ENCODE measurements at places on chromosomes 5 and 9.

DNA sequence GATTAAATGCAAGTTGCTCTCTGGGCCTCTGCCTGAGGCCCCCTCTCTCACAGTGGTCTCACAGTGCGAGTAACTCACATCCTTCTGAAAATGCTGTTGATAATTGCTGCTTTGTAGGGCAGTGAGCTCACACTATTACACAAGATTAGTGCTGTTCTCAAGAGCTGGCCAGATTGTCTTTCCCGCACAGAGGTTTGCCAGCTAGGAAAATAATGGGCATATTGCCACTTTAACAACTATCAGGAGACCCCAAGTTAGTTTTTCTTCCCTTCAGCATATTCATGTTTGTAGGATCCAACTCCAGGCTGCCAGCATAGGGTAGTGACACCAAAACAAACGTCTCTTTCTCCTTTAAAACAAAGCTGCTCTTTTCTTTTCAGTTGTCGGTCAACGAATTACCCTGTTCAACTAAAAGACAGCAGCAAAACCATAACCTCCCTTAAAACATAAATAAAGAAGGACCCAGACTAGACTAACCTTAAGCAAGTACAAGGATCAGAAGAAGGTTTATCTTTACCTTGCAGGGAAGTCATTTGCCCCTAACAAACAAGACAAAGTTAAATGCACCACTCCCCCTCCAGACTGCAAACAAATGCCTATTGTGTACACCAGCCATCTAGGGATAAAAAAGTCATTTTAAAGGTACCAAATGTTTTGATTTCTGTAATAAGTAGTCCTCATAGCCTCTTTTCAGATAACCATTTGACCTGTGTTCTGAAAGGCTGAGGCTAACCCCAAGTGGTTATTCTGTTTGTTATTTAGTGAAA, 91.4 kb downstream of the VCAN start:
- no peak overlapping the region for H3K4me3 ChIP-seq
- no peak for DNase-seq
- no peak overlapping the region for H3K27ac ChIP-seq

GRCh38 chr5:400282-401145, 42.5 kb upstream of the EXOC3 start:
- DNase-seq, result peak; percentile 64
- H3K36me3 ChIP-seq, result no peaks in the 10 kb centered on the region
- peak overlapping the region; percentile 93 for H3K27ac ChIP-seq
- H3K4me3 ChIP-seq, result peak overlapping the region; percentile 17
- H3K4me1 ChIP-seq, result peaks cover 19% of the 10 kb centered on the region
- H3K27me3 ChIP-seq, result no peaks in the 10 kb centered on the region

DNA sequence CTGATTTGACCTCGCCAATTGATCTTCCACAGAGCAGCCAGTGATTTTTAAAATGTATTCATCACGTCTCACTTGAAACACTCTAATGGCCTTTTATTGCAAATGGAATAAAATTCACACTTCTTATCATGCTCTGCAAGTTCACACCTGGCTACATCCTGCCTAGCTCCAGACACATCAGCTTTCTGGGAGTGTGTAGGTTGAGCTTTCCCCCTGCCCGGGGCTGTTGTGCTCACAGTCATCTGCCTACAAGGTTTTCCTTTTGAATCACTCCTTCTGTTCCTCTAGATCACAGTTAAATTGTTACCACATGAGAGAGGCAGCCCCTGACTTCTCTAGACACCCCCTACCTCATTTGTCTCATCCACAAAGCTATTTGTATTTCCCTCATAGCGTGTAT, 674.5 kb downstream of the PRELID2 start:
- H3K27me3 ChIP-seq, result peaks cover 2% of the 10 kb centered on the region
- H3K4me1 ChIP-seq, result no peaks in the 10 kb centered on the region
- H3K36me3 ChIP-seq, result no peaks in the 10 kb centered on the region
- H3K4me3 ChIP-seq, result no peak overlapping the region
- DNase-seq, result no peak

- no peak for DNase-seq
- no peak overlapping the region for H3K27ac ChIP-seq
- no peak overlapping the region for H3K4me3 ChIP-seq
- H3K4me1 ChIP-seq, result peaks cover 57% of the 10 kb centered on the region
- peaks cover 28% of the 10 kb centered on the region for H3K36me3 ChIP-seq
Measured at GRCh38 chr9:136532799-136533774, 12.8 kb downstream of the NOTCH1 start.

- H3K4me1 ChIP-seq, result no peaks in the 10 kb centered on the region
- DNase-seq, result no peak
- H3K4me3 ChIP-seq, result no peak overlapping the region
- H3K36me3 ChIP-seq, result peaks cover 13% of the 10 kb centered on the region
- no peak overlapping the region for H3K27ac ChIP-seq
Measured at GRCh38 chr5:176407456-176408251, 8.7 kb downstream of the CLTB start.

DNA sequence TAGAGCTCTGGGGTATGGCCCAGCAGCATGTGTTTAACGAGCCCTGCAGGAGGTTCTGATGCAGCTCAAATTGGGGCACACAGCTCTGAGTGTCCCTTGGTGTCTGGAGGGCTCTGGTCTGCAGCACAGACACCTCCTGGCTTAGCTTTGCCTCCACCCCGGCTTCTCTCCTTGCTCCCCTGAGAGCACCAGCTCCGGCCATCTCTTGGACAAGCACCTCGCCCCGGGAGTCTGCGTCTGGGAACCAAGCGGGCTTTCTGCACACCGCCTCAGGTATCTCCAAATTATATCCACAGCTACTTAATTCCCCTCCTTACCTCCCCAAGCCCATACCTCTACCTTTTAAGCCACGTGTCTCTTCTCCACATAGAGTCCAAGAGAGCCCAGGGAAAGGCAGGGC, 83.7 kb upstream of the IRX4 start:
- DNase-seq, result no peak
- H3K4me3 ChIP-seq, result no peak overlapping the region
- H3K36me3 ChIP-seq, result no peaks in the 10 kb centered on the region
- no peaks in the 10 kb centered on the region for H3K4me1 ChIP-seq
- no peaks in the 10 kb centered on the region for H3K27me3 ChIP-seq

GRCh38 chr5:93874491-93874890, 133.1 kb upstream of the POU5F2 start:
- no peak overlapping the region for H3K27ac ChIP-seq
- no peaks in the 10 kb centered on the region for H3K27me3 ChIP-seq
- H3K36me3 ChIP-seq, result no peaks in the 10 kb centered on the region
- no peak for DNase-seq

GRCh38 chr9:78239506-78239905, 3.6 kb downstream of the CEP78 start:
- H3K4me3 ChIP-seq, result no peak overlapping the region
- DNase-seq, result no peak
- no peaks in the 10 kb centered on the region for H3K36me3 ChIP-seq
- no peak overlapping the region for H3K27ac ChIP-seq
- H3K27me3 ChIP-seq, result no peaks in the 10 kb centered on the region

DNA sequence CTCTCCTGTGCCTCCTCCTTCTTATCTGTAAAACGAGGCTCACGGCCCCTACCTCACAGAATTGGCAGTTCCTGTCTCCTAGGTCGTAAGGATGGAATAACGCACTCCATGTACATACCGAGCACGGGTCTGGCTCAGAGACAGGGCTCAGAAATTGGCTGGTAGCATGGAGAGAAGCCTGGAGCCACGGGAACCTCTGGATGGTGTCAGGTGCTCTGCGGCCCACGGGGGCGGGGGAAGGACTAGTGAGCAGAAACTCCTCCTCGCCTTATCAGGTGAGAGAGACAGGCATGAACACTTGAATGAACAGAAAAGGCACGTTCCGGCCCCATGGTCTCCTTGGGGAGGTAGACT, 15.4 kb upstream of the C5orf47 start:
- peak overlapping the region; percentile 36 for H3K4me3 ChIP-seq
- DNase-seq, result no peak
- H3K27ac ChIP-seq, result no peak overlapping the region
- no peaks in the 10 kb centered on the region for H3K36me3 ChIP-seq

DNA sequence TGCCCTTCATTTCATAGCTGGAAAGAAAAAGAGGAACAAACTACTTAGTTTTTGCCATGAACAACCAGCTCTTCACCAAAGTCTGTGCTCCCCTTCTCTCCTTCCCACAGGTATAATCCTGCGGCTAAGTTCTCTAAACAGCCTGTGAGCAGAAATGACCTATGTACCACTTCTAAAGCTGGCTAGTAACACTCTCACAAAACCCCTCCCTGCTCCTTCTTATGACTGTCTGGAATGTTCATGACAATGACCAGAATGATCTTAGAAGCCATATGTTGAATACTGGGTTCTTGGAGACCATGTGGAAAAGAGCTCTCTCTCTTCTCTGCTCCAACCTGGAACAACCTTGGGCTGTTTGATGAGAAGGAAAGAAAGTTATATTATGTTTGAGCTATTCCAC, 12.9 kb upstream of the AMACR start:
- no peak overlapping the region for H3K27ac ChIP-seq
- H3K36me3 ChIP-seq, result no peaks in the 10 kb centered on the region
- DNase-seq, result no peak
- H3K4me3 ChIP-seq, result no peak overlapping the region
- no peaks in the 10 kb centered on the region for H3K4me1 ChIP-seq
- peaks cover 2% of the 10 kb centered on the region for H3K27me3 ChIP-seq

DNA sequence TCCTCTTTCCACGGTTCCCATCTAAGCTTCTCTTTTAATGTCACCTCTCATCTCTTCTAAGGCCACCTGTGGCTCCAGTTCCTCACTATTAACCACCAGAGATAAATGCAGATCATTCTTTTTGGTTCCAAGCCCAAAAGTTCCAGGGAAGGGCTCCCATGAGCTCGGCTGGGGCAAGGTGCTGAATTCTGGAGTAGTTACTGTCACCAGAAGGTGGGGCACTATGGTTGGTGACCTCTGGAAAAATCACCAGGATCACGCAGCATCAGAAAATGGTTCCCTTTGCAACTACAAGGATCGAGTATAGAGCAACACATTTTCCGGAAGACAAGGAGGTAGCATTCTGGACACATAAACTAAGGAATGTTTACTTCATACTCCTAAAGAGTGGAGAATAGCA, 528.7 kb upstream of the DAP start:
- no peaks in the 10 kb centered on the region for H3K27me3 ChIP-seq
- no peaks in the 10 kb centered on the region for H3K4me1 ChIP-seq
- DNase-seq, result no peak
- no peaks in the 10 kb centered on the region for H3K36me3 ChIP-seq
- H3K4me3 ChIP-seq, result no peak overlapping the region
- no peak overlapping the region for H3K27ac ChIP-seq

DNA sequence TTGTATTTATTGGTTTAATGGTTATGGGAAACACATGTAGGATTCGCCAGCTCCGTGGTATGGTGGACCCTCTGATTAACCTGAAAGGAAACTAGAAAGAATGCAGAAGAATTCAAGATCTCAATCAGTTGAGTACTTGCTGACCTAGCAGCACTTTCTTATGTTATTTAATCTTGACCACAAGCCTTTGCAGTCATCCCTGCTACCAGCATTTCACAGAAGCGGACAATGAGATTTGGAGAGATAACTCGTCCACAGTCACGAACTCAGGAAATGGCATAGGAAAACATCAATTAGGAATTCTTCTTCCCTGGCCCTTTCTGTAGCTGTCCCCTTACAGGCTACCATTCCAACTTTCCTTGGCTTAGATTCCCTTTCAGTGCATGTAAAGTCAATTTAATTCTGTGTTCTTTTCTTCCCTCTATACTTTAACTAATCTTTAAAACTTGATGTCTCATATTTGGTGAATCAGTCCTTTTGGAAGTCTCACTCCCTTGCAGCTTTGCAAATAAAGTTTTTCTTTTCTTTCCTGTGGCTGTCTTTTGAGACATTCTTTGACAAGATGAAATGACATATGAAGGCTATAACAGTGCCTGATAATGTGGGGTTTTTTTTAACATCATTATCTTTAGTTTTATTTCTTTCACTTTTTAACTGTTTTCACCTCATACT, 1.3 kb upstream of the SLC44A1 start:
- H3K4me3 ChIP-seq, result no peak overlapping the region
- peaks cover 28% of the 10 kb centered on the region for H3K4me1 ChIP-seq
- no peaks in the 10 kb centered on the region for H3K27me3 ChIP-seq
- peak overlapping the region; percentile 95 for H3K27ac ChIP-seq
- H3K36me3 ChIP-seq, result no peaks in the 10 kb centered on the region

DNA sequence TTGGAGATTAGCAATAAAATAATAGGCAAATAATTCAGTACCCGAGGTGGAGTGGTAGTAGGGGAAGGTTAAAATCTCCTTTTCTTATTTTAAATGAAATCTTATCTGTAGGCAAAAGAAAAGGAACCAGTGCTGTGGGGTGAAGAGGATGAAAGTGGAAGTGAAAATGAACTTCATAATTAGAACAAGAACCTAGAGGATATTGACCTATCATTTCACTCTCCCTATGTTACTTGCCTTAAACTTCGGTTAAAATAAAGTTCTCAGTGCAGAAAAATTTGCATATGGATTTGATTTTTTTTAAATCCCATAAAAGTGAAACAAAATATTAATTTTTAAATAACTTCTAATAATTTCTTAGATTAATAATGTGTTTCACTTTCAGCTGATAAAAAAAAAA, 1094.9 kb upstream of the C9orf72 start:
- no peaks in the 10 kb centered on the region for H3K27me3 ChIP-seq
- H3K27ac ChIP-seq, result no peak overlapping the region
- H3K4me1 ChIP-seq, result no peaks in the 10 kb centered on the region
- H3K4me3 ChIP-seq, result no peak overlapping the region
- DNase-seq, result no peak

- H3K4me3 ChIP-seq, result no peak overlapping the region
- H3K27ac ChIP-seq, result no peak overlapping the region
- peak; percentile 28 for DNase-seq
- H3K27me3 ChIP-seq, result no peaks in the 10 kb centered on the region
Measured at GRCh38 chr5:44862808-44863207, 54.1 kb downstream of the MRPS30 start.

DNA sequence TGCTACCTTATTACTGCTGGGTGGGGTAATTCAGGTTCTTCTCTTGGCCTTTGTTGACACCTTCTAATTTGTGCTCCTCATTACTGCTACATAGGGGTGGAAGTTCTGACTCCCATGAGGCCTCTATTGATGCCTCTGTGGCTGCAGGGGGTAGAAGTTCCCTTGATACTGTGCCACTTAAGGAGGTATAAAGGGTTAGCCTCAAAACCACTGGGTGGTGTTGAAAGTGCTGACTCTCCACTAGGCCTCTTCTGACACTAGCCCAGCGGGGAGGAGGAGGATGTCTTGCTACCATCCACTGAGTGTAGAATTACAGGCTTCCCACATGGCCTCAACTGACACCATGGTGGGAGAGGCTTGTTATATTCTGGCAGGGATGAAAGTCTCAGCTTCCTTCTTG, 36.7 kb upstream of the CCDC112 start:
- no peaks in the 10 kb centered on the region for H3K4me1 ChIP-seq
- no peak for DNase-seq
- H3K4me3 ChIP-seq, result no peak overlapping the region
- H3K27ac ChIP-seq, result no peak overlapping the region
- H3K36me3 ChIP-seq, result no peaks in the 10 kb centered on the region
- H3K27me3 ChIP-seq, result no peaks in the 10 kb centered on the region

DNA sequence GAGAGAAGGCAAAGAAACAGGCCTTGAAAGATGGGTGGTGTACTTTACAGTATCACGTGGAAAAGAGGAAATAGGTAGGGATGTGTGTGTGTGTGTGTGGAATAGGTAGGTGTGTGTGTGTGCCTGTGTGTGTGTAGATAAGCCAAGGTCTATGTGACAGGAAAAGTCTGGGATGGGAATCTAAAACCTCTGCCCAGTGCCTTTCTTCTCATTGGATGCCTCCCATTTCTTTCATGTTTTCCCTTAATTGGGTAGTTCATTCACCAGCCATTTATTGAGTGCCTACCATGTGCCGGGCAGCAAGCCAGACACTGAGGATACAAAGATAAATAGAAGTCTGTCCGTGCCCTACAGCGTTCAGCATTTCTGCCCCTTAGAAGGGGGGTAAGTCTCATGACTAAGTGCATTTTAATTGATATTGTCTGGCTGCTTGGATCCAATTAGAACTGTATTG, 1.0 kb downstream of the URM1 start:
- H3K27me3 ChIP-seq, result no peaks in the 10 kb centered on the region
- peak overlapping the region; percentile 82 for H3K27ac ChIP-seq
- peaks cover 17% of the 10 kb centered on the region for H3K4me1 ChIP-seq
- no peak overlapping the region for H3K4me3 ChIP-seq
- DNase-seq, result peak; percentile 60
- H3K36me3 ChIP-seq, result no peaks in the 10 kb centered on the region

All from endothelial cell of umbilical vein (primary cell).